Stimulated activated CD8-positive, alpha-beta memory T cell treated with anti-CD3 and anti-CD28 coated beads, Interleukin-4, amount 100 ng/mL, for 1 hour (primary cell): ENCODE measurements at places on chromosomes 4 and X.

- DNase-seq: no peak
Observed at GRCh38 chr4:79249881-79250503, 75.9 kb downstream of the NAA11 start.

- DNase-seq: no peak
Observed at GRCh38 chr4:42515156-42515884, 118.0 kb downstream of the SHISA3 start.

DNA sequence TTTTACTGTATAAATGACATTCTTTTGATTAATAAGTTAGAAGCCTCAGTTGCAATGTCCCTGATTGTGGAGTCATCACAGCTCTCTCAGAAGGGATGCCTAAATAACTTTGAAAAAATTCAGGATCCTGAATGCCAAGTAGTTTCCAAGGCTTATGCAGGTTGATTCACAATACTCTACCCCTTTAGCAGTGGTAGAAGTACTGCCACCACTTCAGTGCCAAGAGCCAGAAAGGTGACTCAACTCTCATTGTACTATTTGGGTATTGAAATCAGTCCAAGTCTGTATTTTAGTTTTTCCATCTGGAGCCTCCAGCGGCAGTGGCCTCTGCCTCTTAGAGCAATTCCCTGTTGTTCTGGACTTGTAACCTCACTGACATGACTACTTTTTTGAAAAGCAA lies 320.1 kb upstream of the NDST4 start:
- DNase-seq: no peak

GRCh38 chrX:21978346-21978745 lies 37.8 kb downstream of the SMS start:
- no peak for DNase-seq
